ENCODE measurements at places on chromosomes 11 and 22. TPM values are rescaled to one million over a fixed set of nuclear protein-coding genes. Genes with fewer than 3 reads are reported as not detected.

The ANKK1 gene
- polyA plus RNA-seq: not detected

The MS4A6A gene
- 3.3 TPM for polyA plus RNA-seq

The GLB1L2 gene
- 0.79 TPM for polyA plus RNA-seq

The OR5M3 gene
- not detected for polyA plus RNA-seq

The OR10S1 gene
- not detected for polyA plus RNA-seq

The TMEM109 gene
- 195 TPM for polyA plus RNA-seq

The LMO1 gene
- not detected for polyA plus RNA-seq

The ELMOD1 gene
- not detected for polyA plus RNA-seq

The ME3 gene
- 0.15 TPM for polyA plus RNA-seq

The TEX54 gene
- polyA plus RNA-seq: 1.9 TPM

The STARD10 gene
- polyA plus RNA-seq: 27.0 TPM

The MYEOV gene
- not detected for polyA plus RNA-seq

The SAA4 gene
- not detected for polyA plus RNA-seq

The MMP10 gene
- polyA plus RNA-seq: not detected

The OR51I1 gene
- not detected for polyA plus RNA-seq
